ENCODE measurements at places on chromosomes 5 and 9.

- DNase-seq: no peak
Observed at GRCh38 chr5:159179529-159180305, 29.6 kb downstream of the RNF145 start.

DNA sequence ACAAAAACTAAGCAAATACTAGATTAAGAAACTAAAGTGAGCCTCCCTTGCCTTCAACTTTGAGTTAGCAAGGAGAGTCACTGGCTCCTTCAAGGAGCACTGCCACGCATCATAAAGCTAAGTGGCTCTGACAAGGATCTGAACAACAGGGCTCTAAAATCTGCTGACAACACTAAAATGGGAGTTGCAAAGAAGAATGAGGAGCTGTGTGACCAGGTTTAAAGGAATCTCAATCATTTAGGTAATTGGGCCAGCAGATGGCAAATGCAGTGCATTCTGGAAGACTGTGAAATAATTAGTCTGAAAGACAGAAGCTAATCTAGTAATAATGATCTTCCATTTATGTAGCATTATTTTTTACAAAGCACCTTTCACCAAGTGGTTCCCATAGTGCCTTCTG, 297.0 kb upstream of the TAS2R1 start:
- no peak for DNase-seq

- DNase-seq: no peak
Observed at GRCh38 chr5:66516550-66516949, 79.6 kb upstream of the MAST4 start.

- DNase-seq: no peak
Observed at GRCh38 chr5:62732677-62733121, 154.1 kb downstream of the LRRC70 start.

DNA sequence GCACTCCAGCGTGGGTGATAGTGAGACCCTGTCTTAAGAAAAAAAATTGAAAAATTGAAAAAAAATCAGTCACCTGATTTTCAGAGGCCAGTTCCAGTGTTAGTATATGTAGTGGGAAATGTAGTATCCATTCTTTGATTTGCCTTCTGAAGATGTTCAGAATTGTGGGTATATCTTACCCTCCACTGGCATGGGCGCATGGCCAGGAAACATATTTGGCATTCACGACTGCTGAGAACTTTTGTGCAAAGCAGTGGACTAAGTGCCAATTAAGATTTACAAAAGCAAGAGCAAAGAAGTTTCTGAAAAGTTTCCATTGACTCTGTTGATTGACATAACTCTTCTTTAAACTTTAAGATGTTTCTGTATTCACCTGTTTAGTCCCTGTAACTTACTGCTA, 2.4 kb downstream of the CAVIN4 start:
- no peak for DNase-seq

DNA sequence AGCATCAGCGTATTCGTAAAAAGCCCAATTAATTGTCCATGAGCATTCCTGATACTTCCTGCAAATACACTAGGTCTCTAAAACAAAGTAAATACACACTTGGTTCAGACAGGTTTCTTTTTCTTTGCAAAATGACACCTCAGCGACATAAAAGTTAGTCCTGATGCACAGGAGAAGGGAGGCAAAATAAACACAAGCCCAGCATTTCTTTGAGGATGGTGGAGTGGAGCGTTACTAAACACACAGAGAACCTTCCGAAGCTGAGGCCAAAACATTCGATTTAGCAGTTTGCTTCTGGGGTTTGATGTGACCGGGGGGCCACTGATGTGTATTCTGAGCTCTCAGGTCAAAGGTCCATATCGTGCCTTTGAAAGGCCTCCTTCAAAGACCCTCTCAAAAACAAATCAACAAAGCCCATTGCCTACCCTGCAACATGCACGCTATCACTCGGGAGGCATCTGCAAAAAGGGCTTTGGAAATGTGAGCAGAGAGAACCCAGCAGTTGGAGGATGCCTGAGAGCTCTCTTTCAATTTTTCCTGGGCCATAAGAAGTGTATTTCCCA, 268.4 kb upstream of the PANK3 start:
- DNase-seq: no peak

DNA sequence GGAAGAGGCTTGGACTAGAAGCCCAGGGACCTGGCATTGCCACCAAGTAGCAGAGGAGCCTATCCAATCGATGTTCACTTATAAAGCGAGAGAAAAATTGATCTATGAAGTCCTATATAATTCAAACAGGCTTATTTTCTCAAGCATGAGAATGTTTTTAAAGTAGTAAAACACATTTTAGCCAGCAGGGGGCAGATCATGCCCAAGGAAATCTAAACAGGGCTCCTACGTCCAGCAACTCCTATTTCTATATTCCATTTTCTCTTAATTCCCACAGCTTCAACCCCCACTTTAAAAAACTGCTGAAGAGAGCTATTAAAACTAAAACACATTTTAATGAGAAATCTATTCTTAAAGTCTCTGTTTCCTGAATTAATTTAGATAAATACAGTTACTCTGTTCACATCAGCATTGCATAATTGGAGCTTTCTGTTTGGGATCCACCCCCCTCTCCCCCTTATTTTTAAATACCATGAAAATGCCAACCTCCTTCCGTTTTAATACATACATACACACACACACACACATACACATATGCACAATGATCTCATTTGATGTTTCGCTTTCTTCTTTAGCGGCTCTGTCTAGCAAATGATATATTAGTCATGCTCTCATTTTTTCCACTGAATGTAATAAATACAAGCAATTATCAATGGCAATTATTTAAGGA, 144.9 kb downstream of the MYO10 start:
- peak; percentile 69 for DNase-seq

DNA sequence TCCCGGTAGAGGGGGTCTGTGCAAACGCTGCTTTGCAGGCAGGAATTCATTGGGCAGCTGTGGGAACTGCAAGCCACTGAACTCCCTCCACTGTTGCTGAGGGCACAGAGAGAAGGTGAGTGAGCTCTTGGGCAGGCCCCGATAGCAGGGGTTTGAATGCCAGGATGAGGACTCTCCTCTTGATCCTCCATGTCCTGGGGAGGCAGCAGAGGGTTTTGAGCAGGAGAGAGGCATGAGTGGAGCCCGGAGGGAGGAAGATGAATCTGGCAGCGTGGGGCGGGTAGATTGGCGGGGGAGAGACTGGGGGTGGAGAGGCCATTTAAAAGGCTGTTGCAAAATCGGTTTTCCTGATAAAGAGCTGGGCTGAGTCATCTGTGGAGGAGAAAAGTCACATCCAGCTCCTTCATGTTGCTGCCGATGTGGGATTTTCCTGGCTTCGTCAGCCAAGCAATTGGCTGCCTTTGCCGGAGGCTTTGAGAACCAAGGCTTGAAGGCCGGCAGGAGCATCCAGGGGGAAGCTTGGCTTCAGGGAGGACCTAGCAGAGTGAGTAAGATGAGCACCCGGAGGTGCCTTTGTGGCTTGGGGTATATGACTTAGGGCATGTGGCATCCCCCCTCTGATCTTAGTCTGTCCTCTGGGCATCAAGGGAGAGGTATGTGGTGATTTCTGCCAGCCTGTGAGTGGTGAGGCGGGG, at the start of gene SYNPO:
TSS of gene SYNPO (plus strand) at position 350 of the 695 bp plus-strand sequence. CDS start 7,616 bp downstream, outside the sequence.
- peak; percentile 83 for DNase-seq
